ENCODE measurements at places on chromosomes 2 and 18.

GRCh38 chr18:32909798-32910561, 137.2 kb upstream of the KLHL14 start:
- DNase-seq = no peak

GRCh38 chr18:76493213-76494161, 1.6 kb downstream of the ZNF516 start:
- DNase-seq = no peak

GRCh38 chr18:26487437-26487836, 60.9 kb downstream of the KCTD1 start:
- no peak for DNase-seq

DNA sequence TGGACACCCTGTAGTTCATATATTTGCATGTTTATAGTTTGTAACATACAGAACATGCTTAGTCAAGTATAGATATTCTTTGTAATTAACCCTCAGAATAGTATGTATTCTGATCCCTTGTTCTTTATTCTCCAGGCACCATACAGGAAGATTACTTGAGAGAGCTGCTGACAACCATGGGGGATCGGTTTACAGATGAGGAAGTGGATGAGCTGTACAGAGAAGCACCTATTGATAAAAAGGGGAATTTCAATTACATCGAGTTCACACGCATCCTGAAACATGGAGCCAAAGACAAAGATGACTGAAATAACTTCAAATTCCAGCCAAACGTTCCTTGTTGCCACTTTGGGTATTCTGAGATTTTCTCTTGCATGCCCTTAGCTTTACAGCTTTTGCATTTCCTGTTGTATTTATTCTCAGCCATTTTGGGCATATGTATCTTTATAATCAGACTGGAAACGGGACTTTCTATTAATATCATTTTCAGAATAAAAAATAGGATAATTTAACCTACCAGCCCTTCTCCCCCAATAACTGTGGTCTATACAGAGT, 6.2 kb upstream of the MYL12B start:
- DNase-seq = no peak

GRCh38 chr2:88448248-88448647, 4.2 kb downstream of the FOXI3 start:
- no peak for DNase-seq

DNA sequence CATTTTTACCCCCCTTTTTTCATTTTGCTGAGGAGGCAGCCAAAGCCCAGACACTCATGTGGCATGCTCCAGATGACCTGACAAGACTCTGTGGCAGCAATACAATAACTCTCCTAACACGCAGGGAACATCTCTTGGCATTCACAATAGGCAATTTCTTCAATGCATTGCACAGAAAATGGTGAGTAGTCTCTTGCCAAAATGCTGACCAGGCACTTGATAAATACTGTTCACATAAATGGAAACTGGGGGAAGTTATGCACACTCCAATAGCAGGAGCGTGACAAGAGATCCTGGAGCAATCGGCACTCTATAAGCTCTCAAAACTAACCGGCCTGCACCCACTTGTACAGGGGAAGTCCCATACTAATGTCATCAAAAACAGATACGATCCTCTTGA, 66.3 kb downstream of the NBAS start:
- no peak for DNase-seq

- DNase-seq = no peak
Observed at GRCh38 chr18:3111523-3112240, 98.7 kb upstream of the LPIN2 start.

DNA sequence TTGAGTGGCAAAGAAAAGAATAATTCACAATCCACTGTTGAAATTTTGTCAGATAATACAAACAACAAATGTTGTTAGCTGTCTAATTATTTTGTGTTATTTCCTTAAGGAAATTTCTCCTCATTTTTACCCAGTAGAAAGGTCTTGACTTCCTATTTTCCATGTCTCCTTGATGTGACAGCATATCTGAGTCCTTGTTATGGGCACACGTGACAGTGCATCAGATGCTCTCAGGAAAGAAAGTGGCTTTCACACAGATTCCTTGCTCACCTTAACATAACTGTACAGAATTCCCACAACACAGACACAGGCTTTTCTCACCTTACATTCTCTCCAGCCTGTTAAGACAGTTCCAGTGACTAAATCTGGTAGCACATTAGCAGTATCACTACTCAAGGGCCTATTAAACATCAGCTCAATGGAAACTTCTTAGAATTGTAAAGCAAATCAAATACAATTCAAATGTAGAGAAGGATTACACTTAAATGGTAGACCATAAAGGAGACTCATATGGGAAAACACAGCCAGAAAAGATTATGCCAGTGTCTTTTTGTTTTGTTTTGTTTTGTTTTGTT, 30.2 kb upstream of the GPR55 start:
- no peak for DNase-seq

GRCh38 chr2:105301646-105302045, 27.9 kb downstream of the TGFBRAP1 start:
- DNase-seq = no peak

DNA sequence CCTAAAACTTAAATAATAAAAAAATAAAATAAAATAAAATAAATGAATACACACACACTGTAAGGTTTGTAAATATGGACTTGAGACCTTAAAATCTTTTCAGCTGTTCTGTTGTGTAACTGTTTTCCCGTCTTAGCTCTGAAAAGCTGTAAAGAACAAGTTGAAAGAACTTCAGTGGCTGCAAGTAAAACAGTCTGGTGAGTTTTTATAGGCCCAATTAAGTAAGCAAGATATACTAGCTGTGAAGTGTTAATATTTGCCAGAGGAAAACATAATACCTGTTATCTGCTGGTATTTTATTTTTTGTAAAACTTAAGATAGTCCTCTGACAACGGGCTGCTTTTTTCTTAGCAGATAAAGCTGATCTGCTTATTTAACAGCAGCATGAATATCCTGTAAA, 176.9 kb upstream of the NRP2 start:
- DNase-seq = no peak

DNA sequence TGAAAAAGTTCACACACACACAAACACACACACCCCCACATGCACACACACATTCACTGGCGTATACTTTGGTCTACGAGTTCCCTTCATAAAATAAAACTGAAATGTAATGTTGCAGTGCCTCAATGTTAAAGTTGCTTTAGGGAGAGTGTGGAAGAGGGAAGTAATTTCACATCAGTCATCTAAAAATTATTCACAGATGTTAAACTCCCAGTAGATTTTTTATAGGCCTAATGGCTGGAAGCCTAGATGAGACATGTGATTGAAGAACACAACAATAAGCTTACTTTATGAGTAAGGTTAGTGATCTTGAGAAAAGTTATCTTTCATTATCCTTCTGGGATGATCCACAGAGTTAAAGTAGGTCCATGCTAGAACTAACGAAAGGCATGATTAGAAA, 506.7 kb upstream of the CNTNAP5 start:
- no peak for DNase-seq

- DNase-seq = no peak
Observed at GRCh38 chr2:44747794-44748193, 193.7 kb upstream of the SIX3 start.

GRCh38 chr2:140542627-140543026, 1588.2 kb downstream of the LRP1B start:
- DNase-seq = no peak

DNA sequence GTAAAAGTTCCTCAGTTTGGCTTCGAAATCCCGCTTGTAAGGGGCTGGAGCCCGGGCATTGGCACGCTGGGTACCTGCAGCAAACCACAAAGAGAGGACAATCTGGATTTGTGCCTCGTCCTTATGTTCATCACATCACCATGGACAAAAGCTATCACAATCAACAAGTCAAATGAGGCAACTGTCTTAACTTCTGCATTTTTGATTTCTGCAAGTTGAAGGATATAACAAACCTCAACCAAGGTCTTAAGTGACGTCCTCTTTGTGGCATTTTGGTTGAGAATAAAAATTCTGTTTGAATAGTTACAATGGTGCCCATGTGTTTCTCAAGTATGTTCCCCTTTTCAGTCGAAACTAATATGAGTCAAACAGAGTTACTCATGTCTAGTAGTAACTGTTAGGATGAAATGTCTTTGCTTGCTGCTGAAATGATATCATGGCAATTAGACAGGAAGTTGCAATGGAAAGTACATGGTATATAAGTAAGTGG, 70.8 kb upstream of the STK17B start:
- no peak for DNase-seq

DNA sequence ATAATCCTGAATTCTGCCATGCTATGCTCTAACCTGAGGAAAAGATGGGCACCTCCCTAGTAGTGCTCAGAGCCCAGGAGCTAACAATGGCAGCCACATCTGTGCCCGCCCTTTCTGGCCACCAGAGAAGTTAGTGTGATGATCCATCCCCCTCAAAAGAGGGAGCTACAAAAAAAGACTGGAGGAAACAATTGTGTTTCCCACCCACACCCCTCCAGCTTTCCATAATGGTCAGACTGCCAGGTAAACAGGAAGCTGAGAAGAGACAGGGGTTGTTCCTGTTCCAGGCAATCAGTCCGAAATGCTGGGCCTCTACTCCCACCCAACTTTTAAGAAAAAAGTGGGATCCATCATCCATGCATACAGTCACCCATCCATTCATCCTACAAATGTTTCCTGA, 3.2 kb downstream of the TBC1D8 start:
- no peak for DNase-seq

DNA sequence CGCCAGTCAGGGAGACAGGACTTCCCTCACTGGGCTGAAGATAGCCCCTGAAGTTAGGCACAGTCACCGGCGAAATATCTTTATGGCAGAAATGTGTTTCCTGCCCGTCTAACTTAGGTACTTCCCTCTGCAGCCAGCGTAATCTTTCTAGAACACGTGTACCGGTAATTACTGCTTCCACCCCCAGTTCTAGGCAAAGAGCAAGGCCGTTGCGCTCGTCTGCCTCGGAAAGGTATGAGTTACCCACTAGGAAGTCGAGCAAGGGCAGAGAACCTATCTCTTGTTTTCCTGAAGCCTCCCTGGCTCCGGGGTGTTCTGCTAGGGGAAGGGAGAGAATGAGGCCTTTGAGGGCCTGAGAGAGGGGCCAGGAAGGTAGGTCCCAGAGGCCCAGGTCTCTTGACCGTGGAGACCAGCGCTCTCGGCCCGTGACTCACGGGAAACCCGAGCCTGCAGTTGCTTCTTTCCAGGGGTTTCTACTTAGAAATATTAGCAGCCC, 70.0 kb downstream of the TWSG1 start:
- no peak for DNase-seq

GRCh38 chr2:6917071-6917760, at the start of gene RNF144A:
Gene RNF144A (plus strand): TSS chr2:6917412. CDS start chr2:6996927, 79,515 bp downstream.
- no peak for DNase-seq

GRCh38 chr18:79871026-79871390, 73.3 kb downstream of the KCNG2 start:
- DNase-seq = no peak

DNA sequence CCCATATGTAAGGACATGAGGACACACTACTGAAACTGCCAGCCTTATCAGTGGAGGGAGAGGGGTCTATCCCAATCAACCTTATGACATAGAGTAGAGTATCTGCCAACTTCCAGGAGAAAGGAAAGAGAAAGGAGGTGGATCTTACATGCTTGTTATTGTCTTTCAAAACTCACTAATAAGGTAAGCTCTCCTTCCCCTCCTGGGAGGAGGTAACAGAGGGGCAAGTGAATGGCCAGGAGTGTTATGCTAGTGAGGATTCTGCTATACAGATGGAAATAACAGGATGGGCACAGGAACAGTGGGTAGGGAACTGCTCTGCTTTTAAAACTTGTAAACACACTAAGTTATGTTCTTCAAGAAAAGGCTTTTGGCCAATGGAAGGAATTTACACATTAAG, 1020.1 kb downstream of the TDRD15 start:
- no peak for DNase-seq

GRCh38 chr2:62250239-62250638, 54.3 kb downstream of the B3GNT2 start:
- no peak for DNase-seq

DNA sequence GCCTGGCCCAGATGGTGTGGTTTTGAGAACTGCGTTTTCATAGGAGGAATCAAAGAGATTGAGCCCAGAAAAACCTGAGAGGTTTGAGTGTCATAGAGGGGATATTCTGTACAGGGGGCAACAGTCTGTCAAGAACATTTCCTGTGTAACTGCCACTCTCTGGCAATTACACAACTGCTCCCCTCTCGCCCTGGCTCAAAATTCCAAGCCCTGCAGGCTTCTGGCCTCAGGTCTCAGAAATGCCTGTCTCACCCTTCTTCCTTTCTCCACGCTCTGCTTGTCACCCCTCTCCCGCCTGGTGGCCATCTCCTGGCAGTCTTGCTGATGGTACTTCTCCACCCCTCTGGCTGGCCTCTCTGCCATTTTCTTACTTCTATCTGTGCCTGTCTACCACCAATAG, 4.0 kb downstream of the VAMP5 start:
- DNase-seq = no peak

- no peak for DNase-seq
Observed at GRCh38 chr2:34423301-34423700, 824.2 kb upstream of the FAM98A start.

- no peak for DNase-seq
Observed at GRCh38 chr18:25231327-25231691, 120.7 kb downstream of the ZNF521 start.

DNA sequence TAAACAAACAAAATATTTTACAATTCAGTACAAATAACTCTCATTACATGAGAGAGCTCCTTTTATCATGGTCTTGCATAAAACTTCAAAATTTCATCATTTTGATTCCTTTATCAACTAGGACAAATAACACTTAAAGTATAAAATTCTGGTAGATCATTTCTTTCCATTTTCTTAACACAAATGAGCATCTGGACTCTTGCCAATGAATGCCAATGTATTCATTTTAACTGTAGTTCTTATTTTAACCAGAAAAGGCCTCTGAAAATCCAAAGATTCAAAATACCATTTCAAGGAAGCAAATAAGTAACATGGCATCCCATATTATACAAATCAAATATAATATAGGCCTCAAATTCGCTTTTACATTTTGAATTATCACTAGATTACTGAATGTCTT, 13.8 kb upstream of the POU3F3 start:
- DNase-seq = no peak

DNA sequence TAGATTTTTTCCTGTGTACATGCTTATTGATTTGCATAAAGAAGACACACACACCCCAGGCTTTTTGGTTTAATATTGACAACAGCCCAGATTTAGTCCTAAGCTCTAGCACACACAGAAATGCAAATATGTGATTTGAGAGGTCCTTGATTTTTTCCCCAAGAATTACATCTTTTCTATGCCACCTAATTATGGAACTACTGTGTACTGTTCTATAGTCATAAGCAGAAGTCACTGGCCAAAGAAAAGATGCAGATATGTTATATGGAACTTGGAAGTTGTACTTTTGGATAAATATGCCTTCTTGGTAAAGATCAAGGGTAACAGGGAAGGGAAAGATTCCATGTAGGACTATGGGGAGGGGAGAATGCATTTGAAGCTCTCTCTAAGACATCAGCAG, 105.6 kb downstream of the SETBP1 start:
- DNase-seq = no peak

GRCh38 chr2:106012591-106013347, 181.3 kb downstream of the UXS1 start:
- no peak for DNase-seq

DNA sequence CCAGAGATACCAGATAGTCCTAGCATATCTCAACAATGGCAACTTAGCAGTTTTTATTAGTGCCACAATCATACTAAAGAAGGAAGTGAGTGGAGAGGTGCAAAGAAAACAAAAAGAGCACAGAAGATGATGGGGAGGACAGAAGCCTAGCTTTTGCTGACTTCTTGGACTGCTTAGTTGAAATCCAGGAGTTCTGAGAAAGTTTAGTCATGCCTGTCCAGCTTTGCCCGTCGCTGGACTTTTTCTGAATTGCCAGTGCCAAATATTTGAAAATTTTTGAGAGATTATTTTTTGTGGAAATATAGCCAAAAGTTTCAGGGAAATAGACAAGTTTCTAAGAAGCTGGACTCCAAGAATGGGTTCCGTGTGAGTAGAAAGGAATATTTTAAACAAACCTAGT, 558.7 kb upstream of the TNP1 start:
- DNase-seq = no peak
